ENCODE measurements at places on chromosomes 12 and 14.

GRCh38 chr14:24984846-24985589, 64.9 kb downstream of the STXBP6 start:
- no peak for DNase-seq

DNA sequence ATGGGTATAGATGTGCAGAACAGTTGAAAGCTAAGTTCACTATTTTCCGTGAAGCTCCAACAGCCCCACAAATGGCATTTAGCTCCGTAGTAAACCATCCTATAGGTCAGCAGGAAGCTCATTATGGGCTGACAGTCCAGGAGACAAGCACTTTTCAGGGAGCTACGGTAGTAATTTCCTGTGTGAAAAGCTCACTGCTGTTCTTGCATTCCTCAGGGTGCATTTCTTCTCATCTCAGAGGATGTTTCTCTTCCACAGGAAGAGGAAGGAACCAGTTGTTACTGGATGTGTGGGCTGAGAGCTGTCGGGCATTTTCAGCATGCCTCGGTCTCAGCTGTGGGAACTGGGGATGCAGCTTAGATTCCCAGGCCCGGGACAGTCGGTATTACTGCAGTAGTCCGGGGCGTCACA, 72.8 kb downstream of the GALNT4 start:
- peak; percentile 60 for DNase-seq

DNA sequence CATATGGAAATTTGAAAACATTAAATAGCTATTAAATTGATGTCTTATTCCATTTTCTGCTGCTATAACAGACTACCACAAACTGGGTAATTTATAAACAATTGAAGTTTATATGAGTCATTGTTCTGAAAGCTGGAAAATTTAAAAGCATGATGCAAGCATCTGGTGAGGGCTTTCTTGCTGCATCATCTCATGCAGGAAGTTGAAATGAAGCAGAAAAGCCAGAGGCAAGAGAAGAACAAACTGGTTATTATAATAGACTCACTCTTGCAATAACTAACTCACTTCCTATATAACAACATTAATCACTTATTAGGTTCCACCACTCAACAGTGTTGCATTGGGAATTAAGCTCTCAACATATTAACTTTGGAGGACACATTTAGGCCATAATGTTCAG, 1277.4 kb downstream of the LRFN5 start:
- no peak for DNase-seq

- no peak for DNase-seq
These were observed 64.9 kb upstream of the FZD10 start for GRCh38 chr12:130097342-130097741.

- no peak for DNase-seq
These were observed 89.5 kb downstream of the FBXO33 start for GRCh38 chr14:39342768-39343167.

DNA sequence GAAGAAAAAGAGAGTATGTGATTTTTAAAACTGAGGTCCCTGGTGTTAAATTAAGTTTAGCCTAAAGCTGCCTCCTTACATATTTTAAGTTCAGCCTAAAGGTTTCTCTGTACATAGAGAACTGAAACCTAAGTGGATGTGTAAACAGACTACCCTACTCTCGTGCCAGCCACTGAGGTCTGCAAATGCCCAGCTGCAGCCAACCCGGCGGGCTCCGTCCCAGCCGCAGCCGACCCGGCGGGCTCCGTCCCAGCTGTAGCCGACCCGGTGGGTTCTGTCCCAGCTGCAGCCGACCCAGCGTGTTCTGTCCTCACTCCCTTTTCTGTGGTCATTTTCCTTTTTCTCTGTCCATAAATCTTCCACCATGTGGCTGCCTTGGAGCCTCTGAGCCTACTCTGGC, 97.2 kb upstream of the SFSWAP start:
- DNase-seq, result no peak
